Activated T-helper 9 cell treated with anti-CD3 and anti-CD28 coated beads, Interleukin-2, amount 50 U/mL, for 16 hours (primary cell): ENCODE measurements at places on chromosomes 3 and 15.

DNA sequence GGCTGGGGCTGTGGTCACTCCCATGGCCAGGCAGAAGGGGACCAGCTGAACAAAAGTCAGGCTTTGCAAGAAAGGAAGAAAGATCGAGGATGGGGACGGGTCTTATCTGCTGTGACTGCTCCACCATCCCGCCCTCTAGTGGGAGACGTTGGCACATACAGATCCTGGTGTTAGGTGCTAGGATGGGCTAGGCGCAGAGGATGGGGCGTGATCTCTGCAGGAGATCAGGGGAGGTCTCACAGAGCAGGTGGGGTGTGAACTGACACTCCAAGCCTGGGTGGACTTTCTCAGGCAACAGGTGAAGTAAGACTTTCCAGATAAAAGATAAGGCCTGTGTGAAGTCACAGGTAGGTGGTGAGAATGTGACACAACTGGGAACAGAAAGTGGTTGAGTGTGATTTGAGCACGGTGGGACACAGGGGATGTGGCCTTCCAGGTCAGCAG, 141.9 kb upstream of the SMAD3 start:
- DNase-seq: no peak

DNA sequence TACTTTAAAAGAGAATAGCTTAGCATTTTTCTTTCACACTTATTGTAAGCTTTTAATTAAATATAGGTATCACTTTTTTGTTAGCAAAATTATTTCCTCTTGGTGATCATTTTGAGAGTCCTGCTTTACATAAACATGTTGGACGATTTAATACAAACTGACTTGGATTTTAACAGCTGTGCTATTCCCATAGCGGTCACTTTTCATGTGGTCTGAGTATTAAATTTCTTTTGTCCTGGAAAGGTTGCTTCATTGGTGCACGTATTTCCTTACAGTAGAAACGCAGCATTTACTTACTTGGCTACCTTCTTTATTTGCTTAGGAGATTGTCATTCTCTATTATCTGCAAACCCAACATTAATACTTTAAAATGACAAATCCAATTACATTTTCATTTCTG, 109.4 kb downstream of the ATG7 start:
- DNase-seq: no peak

DNA sequence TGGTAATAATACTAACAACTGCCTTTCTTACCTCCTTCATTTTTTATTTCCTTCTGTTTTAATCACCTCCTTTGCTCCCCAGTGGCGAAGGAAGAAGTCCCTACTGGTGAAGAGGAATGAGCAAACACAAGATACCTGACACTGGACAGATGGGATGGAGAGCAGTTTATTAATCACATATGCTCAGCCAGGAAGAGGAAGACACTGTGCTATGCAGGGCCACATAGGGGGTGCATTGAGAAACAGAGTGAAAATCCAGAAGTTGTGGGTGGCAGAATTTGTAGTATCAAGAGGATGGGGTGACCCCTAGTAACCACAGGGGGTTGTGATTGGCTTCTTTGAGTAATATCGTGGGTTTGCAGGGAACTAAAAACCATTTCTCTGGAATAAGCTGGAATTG, 1041.9 kb downstream of the OTOL1 start:
- DNase-seq: no peak

DNA sequence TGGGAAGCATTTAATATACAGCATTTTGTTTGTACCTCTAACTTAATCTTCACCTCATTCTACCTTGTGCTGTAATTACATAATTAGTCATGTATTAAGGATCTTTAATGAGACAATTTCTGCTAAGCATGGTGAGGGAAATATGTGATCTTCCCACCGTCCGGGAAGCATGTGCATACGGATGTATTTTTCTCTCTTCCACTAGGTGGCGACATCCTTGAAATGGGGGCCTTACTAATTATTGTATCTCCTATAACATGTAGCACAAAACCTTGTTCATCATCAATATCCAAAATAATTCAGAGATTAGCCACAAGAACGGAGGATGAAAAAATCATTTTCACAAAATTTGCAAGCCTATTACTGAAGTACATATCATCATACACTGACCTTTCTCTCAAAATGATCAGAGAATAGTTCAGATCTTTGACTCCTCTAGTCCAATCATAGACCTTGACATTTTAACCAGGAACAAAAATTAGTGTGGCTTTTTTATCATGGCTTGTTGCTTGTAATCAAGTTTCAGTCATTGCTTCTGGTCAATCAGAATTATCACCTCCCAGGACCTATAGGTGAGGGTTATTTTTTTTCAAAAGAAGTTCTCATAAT, 148.9 kb upstream of the GBE1 start:
- no peak for DNase-seq

DNA sequence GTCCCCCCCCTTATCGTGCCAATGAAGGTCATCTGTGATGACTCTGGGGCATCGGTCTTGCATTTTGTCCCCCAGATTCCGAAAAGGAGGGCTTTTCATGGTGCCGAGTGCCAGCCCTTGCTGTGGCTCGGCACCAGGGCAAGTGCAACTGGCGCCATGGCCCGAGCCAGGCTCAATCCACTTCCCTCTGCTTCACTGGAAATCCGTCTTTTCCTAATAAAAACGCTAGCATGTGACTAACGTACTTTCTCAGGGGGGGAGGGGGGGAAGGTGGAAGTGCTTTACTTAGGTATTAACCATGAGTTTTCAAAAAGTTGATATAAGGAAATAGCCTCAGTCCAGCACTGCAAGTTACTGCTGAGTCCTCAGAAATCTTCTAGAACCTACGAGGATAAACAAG, 20.5 kb downstream of the TRPM1 start:
- DNase-seq: no peak

GRCh38 chr3:90015688-90016356, 908.4 kb downstream of the EPHA3 start:
- DNase-seq: no peak

- DNase-seq: peak; percentile 52
Measured at GRCh38 chr3:9769426-9770275, at the start of gene CAMK1. CAMK1 (minus strand) TSS chr3:9769947; CDS start chr3:9767749, 2,198 bp downstream.

- no peak for DNase-seq
Measured at GRCh38 chr3:50658831-50659230, 15.9 kb upstream of the DOCK3 start.

GRCh38 chr3:35680866-35681650, 41.7 kb downstream of the ARPP21 start:
- DNase-seq: no peak
